ENCODE measurements at places on chromosomes 4 and X.

- DNase-seq: no peak
Measured at GRCh38 chr4:128303986-128304385, 16.4 kb upstream of the PGRMC2 start.

- DNase-seq: no peak
Measured at GRCh38 chr4:176504118-176504517, 184.4 kb downstream of the SPCS3 start.

DNA sequence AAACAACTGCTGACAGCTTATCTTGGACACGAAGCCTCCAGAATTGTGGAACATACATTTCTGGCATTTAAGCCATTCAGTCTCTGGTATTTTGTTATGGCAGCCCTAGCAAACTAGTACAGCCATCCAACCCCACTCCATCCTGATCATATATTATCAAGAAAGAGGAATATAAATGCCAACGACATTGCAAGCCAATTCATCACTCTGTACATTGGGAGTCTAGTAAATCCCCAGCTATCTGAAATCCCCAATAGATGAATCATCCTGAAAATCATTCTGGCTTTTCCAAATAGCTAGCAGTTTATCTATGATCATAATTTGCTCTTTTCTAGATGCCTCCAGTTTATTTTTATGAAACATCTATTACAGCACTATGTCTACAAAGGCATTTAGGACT, 41.1 kb downstream of the FRMD7 start:
- DNase-seq: no peak

- no peak for DNase-seq
Measured at GRCh38 chr4:30718641-30719453, 1.3 kb upstream of the PCDH7 start.

- no peak for DNase-seq
Measured at GRCh38 chrX:82692991-82693390, 815.1 kb upstream of the POU3F4 start.

GRCh38 chr4:86870442-86871069, 21.4 kb upstream of the SLC10A6 start:
- no peak for DNase-seq

DNA sequence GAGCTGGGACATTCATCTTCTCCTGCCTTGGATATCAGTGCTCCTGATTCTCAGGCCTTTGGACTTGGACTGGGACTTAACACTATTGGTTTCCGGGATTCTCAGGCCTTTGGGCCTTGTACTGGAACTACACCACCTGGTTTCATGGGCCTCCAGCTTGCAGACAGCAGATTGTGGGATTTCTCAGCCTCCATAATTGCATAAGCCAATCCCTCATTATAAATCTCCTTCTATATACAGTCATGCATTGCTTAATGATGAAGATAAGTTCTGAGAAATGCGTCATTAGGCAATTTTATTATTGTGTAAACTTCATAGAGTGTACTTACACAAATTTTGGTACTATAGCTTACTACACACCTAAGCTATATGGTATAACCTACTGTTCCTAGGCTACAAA, 8.9 kb upstream of the CCNG2 start:
- no peak for DNase-seq

- no peak for DNase-seq
Measured at GRCh38 chr4:81196126-81196650, 18.8 kb downstream of the PRKG2 start.

GRCh38 chr4:710916-711315, 5.3 kb downstream of the PCGF3 start:
- no peak for DNase-seq

- no peak for DNase-seq
Measured at GRCh38 chr4:125991398-125991797, 676.6 kb downstream of the FAT4 start.

- peak; percentile 6 for DNase-seq
Measured at GRCh38 chrX:153226344-153227185, 47.5 kb downstream of the MAGEA1 start.

GRCh38 chrX:138986866-138987265, 275.3 kb upstream of the FGF13 start:
- DNase-seq: no peak

- DNase-seq: no peak
Measured at GRCh38 chr4:15551740-15552446, 82.2 kb downstream of the CC2D2A start.

- DNase-seq: no peak
Measured at GRCh38 chr4:91826186-91826585, 477.6 kb upstream of the GRID2 start.

- no peak for DNase-seq
Measured at GRCh38 chrX:134933911-134934310, 56.9 kb upstream of the SMIM10 start.

GRCh38 chr4:148735432-148736155, 293.4 kb upstream of the NR3C2 start:
- no peak for DNase-seq

DNA sequence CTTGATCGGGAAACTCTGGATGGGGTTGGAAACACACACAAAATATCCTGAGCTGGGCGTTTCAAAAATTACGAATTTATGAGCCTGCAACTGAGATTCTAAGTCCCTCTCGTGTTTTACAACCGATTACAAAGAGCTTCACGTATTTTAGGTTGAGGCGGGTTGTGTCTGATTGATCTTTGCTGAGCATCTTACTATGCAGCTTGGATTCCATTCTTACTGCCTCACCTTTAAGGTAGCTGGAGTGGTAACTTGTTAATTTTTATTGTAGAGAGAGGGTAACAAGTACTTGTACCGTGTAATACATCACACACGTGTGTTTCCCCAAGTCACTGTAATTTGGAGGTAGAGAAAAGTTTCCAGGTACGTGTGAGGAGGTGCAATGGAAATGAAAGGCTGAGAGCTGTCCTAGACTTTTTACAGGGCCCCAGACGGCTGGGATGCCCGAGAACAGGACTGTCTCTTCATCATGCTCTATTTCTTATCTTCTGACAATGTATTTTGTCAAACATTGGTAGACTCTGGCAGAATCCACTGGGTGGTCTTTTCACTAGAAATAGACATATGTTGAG, 97.8 kb upstream of the TENM3 start:
- no peak for DNase-seq

GRCh38 chrX:44733931-44734330, 109.9 kb upstream of the DUSP21 start:
- DNase-seq: no peak

DNA sequence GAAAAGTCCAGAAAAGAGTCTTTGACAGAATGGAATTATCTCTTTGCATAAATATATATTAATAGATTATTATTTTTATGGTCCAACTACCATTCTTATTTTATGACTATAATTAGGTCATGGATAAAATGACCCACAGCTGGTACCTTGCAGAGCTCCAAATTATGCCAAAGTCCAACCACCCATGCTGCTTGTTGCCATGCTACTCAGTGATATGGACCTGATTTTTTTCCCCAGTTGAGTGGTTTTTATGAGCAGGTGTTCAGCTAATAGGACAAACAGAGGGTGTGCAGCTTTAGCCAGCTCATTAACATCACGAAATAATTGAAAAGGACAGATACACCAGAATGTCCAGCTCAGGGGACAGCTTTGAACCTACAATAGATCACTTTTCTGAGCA, 9.7 kb downstream of the HOPX start:
- DNase-seq: no peak

DNA sequence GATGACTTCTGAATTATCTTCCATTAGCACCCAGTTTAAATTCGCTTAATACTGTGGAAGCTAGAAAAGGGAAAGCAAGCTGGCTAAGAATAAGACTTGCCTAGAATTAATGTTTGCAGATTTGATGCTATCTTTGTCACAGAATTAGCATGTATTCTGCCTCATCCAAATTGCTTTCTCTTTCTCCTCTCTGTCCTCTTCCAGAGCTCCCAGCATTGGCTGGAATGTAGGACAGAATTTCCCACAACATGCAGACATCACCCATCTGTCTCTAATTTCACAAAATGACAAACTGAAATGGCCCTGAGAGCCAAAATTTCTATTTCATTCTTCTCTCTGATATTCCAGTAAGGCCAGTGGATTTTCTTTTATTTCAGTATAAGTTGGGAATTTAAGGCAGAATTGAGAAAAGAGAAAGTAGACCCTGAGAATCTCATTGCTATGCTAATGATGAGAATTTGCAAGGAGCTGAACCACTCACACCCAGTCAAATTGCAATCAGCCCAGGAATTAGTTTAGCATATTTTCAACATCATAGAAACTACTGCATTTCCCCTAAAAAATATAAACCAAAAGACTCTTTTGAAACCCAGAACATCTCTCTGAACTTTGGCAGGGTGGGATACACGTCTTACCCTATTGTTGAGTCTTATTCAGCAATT, 188.8 kb downstream of the RCHY1 start:
- DNase-seq: no peak

DNA sequence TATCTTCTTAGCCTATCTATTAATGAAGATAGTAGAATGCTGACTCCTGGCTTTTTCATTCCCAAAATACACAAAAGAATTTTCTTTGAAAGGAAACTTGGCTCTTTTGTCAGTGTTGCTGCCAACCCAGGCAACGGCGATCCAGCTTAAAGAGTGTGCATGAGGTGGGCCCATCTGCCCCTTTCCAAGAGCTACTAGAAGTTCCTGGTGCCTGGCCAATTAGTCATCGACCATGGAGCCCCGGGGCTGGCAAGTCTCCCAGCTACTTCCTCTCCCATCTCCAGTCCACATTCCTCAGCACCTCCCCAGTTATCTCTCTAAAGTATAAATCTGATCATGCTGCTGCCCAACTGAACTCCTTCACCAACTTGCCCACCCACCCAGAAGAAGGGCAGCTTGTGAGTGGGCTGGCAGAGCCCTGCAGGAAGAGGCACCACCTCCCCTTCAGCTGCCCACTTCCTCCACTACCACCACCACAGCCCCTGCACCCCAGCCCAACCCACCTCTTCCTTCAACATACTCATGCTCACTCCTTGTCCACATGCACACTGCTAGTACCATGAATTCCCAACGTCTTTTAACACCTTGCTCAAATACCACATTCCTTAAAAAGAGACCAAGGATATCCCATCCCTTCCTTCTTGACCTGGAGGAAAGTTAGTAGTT, 158.2 kb upstream of the MAP3K15 start:
- DNase-seq: no peak

- DNase-seq: no peak
Measured at GRCh38 chr4:136864604-136865185, 667.6 kb downstream of the PCDH18 start.

DNA sequence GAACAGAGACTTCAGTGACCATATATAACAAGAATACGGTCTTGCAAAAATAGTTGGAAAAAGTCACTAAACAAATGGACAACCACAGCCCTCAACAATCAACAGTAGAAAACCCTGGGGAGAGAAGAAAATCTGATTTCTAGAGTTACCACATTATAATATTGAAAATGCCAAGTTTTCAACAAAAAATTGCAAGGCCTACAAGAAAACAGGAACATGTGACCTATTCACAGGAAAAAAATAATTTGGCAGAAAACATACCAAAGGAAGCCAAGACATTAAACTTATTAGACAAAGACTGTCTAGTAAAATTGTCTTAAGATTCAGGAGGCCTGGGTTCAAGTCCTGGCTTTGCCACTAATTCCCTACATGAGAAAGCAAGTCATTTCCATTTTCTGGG, 64.7 kb downstream of the ARHGEF9 start:
- no peak for DNase-seq

DNA sequence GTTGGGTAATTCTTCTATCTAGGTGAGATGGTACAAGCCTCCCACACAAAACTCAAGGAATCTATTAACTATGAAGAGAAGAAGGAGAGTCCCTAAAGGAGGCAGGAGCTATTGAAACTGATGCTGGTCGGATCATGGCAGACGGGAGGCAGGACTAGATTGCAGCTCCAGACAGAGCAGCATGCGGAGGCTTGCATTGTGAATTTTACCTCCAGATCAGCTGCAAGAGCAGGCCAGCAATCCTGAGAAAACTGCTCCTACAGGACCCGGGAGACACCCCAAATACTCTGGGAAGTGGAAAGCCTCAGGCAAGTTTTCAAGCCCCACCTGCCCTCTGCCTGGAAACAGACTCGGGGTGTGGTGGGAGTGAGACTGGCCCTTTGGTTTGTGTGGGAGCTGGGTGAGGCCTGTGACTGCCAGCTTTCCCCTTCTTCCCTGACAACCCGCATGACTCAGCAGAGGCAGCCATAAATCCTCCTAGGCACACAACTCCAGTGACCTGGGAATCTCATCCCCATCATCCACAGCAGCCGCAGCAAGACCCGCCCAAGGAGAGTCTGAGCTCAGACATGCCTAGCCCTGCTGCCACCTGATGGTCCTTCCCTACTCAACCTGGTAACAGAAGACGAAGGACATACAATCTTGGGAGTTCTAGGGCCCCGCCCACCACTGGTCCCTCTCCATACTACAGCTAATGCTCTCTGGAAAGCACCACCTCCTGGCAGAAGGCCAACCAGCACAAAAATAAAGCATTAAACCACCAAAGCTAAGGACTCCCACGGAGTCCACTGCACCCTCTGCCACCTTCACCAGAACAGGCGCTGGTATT, 30.9 kb downstream of the GATB start:
- no peak for DNase-seq

DNA sequence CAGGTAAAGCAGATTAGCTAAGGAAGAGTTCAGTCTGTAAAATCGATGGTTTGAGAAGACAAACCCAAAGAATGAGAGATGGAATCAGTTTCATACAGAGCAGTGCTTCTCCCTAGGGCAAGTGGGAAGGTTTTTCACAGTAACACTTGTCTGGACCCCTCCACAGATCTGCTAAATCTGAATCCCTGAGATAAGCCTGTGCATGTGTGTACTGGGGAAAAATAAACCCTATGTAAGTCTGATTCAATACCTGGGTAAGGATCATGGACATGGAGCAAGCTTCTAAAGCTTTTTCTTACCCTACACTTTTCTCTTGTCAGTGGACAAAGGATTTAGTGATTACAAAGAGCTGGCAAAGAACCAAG, 13.6 kb downstream of the ELOVL6 start:
- DNase-seq: no peak

DNA sequence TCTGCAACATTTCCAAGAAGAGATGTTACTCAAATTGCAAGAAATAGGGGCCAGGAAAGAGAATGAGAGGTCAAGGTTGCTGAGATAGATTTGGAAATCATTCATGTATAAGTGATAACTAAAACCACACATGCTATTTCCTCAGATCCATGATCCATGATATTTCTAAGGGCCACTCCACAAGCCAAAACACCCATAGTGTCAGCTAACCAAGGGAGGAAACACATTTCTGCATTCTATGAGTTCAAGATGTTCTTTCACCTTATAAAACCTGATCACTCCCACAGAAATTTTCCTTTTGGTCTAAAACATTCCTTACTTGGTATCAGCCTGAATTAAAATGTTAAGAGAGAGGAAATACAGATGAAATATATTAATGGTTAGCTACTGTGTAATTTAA, 47.2 kb downstream of the TBCK start:
- DNase-seq: no peak

GRCh38 chrX:2578864-2579263, 78.1 kb upstream of the DHRSX start:
- DNase-seq: no peak

DNA sequence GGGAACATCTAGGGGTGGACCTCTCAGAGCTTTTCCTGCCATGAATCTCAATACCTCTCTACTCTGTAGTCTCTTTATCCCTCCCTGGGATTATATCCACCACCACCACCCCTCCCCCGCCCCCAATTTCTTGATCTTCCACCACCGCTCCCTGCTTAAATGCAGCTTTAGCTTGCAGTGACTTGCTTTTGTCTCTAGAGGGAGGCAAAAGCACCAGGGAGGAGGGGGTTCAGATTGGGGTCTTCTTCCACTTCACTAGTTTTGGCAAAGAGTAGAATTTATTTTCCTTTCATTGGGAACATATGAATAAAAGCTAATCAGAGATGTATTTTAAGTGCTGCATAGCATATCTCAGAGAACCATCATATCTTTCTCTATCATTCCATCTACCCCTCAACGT, 5.5 kb downstream of the ARHGAP36 start:
- DNase-seq: no peak

- peak; percentile 59 for DNase-seq
Measured at GRCh38 chrX:150575419-150575814, 7.0 kb downstream of the MTM1 start.

Data from stimulated activated CD8-positive, alpha-beta memory T cell treated with anti-CD3 and anti-CD28 coated beads, Interleukin-7, amount 100 ng/mL, for 48 hours (primary cell).